ENCODE measurements at places on chromosomes 1 and 21.

DNA sequence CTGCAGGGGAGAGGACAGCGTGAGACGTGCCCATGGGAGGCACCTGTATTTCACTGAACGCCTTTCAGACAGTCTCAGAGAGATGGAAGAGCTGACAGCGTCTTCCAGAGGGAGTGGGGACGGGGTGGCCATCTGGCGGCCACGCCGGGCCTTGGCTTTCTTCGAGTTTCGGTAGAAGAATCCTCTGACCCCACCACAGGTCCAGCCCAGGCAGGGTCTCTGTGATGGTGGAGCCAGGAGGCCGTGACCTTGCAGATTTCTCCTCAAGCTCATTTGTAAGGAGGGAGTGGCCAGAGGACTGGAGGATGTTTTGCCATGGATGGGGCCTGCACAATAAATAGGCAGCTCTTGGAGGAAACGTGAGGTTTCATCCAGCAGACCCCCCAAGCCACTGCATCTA, 47.6 kb upstream of the ADARB1 start:
- DNase-seq: no peak

DNA sequence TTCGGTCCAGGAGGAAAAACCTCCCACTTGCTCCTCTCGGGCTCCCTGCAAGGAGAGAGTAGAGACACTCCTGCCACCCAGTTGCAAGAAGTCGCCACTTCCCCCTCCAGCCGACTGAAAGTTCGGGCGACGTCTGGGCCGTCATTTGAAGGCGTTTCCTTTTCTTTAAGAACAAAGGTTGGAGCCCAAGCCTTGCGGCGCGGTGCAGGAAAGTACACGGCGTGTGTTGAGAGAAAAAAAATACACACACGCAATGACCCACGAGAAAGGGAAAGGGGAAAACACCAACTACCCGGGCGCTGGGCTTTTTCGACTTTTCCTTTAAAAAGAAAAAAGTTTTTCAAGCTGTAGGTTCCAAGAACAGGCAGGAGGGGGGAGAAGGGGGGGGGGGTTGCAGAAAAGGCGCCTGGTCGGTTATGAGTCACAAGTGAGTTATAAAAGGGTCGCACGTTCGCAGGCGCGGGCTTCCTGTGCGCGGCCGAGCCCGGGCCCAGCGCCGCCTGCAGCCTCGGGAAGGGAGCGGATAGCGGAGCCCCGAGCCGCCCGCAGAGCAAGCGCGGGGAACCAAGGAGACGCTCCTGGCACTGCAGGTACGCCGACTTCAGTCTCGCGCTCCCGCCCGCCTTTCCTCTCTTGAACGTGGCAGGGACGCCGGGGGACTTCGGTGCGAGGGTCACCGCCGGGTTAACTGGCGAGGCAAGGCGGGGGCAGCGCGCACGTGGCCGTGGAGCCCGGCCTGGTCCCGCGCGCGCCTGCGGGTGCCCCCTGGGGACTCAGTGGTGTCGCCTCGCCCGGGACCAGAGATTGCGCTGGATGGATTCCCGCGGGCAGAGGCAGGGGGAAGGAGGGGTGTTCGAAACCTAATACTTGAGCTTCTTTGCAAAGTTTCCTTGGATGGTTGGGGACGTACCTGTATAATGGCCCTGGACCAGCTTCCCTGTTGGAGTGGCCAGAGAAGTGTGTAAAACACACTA, 45.3 kb downstream of the MRPL39 start:
- peak; percentile 33 for DNase-seq

DNA sequence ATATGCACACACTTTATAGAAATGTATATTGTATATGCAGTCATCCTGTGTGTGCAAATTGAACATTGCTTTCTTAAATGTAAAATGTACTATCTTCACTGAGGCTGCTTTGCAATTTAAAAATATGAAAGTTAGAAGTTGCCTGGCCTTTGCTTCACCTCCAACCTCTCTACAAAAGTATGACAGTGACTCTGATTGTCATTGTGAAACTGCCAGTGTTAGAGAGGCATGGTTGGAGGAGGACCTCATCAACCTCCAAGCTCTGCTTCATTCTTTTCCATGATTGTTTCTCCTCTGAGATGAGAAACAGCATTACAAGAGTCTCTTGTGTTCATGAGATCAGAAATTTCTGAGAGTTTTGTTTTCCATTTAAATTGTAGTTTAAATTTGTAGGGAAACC, 185.5 kb downstream of the ZC3H11B start:
- no peak for DNase-seq

GRCh38 chr1:226611301-226611700, 62.7 kb downstream of the STUM start:
- no peak for DNase-seq

DNA sequence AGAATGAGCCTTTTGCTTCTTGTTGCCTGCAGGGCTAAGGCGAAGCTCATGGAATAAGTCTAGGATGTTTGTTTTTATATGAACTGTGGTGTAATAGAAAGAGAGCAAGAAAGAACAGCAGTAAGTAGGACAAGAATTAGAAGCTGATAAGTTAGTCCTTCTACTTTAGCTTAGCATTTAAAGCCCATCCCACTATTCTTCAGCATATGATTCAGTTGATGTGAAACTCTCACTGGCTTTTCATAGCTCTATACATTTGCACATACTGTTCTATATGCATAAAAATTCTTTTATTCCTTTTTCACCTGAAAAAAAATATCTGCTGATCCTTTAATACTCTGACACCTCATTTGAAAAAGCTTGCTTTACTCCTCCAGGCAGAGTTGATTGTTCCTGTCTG, 712.0 kb downstream of the USP25 start:
- DNase-seq: no peak

GRCh38 chr1:163927493-163927892, 605.7 kb downstream of the NUF2 start:
- DNase-seq: no peak

GRCh38 chr1:66388913-66389312, 145.0 kb upstream of the SGIP1 start:
- no peak for DNase-seq

DNA sequence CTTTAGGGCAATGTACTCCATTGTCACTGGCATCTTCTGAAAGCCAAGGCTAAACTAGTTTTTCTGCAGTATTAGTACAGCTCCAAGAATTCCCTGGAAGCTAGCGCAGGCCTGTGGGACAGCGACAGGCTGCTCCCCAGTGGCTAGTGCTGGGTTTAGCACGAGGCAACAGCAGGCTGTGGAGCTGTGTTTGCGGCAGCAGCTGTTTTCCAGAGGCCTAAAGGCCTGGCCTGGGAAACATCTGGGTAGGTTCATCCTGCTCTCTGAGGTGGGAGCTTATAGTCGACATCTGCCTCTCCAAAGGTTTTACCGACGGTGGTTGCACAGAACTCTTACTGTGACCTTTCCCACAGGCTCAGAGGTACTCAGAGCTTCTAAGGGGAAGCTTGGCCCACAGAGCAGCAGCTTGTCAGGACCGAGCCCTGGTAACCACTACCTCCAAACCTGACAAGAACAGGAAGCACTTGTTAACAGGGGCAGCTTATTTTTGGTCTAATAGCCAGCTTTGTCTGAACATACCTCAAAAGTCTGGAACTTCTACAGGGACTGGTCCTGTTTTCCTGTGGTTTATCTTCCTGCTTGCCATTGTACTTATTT, 17.2 kb downstream of the CC2D1B start:
- peak; percentile 24 for DNase-seq

GRCh38 chr21:25240974-25241373, 366.3 kb downstream of the MRPL39 start:
- DNase-seq: no peak

- no peak for DNase-seq
Observed at GRCh38 chr1:232283864-232284263, 346.1 kb downstream of the SIPA1L2 start.

DNA sequence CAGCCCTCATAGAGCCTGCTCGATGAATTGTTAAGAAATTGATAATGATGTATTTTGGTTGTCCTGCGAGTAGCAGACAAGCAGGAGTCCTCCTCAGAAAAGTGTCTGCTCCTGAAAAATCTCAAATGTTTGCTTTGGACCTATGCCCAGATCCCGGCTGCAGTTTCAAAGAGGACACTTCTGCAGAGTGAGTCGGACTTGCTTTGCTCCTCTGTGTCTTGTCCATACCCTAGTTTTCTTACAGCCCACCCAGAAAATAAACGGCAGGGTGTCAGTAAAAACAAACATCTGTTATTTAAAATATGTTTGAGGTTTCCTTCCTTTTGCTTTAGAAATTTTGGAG, 2.8 kb downstream of the S100A10 start:
- peak; percentile 82 for DNase-seq

- DNase-seq: no peak
Observed at GRCh38 chr1:61925591-61926298, 183.5 kb downstream of the PATJ start.

GRCh38 chr1:214850432-214851050, 232.0 kb upstream of the KCNK2 start:
- no peak for DNase-seq

GRCh38 chr1:171460018-171460620, 25.2 kb upstream of the PRRC2C start:
- no peak for DNase-seq

Data from right lung (tissue), 10 donors.